ENCODE measurements at places on chromosomes 3 and 15.

DNA sequence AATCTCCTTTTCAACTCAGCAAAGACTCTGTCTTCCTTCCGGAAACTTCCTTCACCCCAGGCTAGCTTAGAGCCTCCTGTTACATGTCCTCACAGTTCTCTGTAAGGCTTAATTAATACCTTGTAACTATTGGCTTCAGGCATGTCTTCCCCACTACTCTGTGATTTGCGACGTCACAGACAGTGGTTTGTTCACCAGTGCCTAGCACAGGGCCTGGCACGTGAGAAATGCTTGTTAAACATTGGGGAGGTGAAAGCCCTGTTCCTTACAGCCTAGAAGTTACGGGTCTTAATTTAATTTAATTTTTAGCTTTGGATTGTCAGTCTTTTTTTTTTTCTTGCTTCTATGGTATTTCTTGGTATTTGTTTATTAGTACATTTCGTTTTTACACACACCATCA is 36.4 kb upstream of the CACNA2D3 start:
- no peak for DNase-seq

DNA sequence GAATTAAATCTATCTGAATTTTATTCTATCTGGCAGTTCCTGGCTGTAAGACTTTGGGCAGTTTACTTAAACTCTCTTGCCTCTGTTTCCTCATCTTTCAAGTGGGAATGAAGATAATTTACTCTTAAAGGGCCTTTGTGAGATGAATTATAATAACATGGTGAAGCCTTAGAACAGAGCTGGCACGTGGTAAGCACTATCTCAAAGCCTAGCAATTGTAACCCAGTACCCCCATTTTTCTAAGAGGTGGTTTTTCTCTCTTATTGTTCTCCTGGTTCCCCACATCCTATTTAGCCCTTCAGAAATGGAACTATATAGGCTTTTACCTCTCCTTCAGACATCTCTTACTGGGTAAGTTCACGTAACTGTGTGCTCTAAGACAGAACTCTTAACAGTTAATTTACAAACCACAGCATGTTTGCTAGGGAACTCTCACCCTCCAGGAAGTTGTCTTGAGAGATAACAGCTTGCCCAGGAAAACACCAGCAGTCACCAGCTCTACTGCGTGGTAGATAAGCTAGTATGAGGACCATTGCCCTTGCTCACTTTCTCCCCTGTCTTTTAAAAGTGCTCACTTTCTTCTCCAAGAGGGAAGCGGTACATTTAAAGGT is 12.3 kb upstream of the CRBN start:
- no peak for DNase-seq

DNA sequence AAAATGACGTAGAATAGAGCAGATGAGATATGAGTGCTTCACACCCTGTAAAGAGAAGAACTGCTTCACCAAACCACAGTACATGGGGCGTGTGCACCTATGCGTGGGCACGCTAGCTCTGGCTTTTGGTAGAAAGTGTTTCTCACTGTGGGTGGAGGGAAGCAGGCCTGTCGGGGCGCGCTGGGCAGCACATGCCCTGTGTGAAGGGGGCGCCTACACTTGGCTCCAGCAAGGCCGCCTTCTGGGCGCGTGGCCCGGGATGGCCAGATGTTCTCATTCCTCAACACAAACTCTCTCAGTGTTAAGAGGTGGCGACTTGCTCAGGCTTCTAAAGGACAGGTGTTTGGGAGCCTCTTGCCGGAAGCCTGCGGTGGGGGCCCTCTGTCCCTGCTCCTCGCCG is 90.0 kb downstream of the FBLN2 start:
- no peak for DNase-seq

GRCh38 chr3:119795849-119796248 is 13.9 kb downstream of the NR1I2 start:
- DNase-seq = no peak

GRCh38 chr15:78237146-78237545 is 2.8 kb upstream of the ACSBG1 start:
- DNase-seq = no peak

- no peak for DNase-seq
Measured at GRCh38 chr3:31165399-31165860, 271.0 kb upstream of the GADL1 start.

DNA sequence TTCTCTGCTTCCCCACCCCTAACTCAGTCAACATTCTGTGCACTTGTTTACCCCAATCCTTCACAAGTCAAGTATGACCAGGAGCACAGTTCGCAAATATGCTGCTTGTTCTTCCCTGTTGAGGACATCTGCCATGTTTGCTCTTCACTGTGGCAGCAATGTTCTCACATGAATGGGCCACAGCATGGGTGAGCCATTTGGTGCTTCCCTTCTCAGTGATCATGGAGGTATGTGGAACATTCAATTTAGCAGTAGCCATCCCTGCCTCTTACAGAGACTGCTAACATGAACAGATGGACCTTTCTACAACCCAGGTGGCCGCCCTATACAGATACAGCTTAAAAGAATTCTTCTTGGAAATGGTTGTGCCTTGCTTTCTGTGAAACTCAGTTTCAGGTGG is 660.1 kb upstream of the SGO1 start:
- no peak for DNase-seq

DNA sequence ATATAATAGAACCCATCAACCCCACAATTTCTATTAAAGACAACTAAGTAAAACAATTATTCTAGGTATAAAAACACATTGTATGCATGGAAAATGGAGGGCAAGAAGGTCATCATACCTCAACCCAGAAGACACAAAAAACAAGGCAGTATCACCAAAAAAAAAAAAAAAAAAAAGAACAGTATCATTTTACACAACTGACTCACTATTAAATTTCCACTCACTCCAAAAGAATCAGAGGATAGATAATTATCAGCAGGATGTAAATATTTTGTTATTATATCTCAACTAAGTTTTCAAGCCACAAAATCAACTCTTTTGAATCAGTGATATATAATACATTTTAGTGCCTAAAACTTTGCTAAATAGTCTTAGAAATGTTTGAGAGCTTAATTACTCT is 55.0 kb downstream of the CLASP2 start:
- no peak for DNase-seq

- no peak for DNase-seq
Measured at GRCh38 chr3:170563712-170564423, 22.0 kb downstream of the SLC7A14 start.

DNA sequence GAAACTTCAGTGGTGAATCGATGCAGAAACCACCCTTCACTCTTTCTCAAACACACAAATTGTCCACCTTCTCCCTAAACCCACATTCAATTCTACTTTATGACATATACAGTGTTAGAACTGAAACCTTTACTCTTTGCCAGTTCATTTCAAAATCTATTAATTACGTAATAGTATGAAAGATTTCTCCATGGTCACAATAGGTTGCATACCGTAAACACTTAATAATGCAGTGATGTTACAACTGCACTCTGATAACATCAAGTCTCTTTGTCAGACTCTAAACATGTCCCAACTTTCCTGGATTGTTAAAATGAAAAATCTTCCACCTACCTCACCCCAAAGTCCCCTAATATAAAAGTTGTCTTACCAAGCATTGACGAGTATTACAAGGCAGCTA is 111.8 kb upstream of the PROK2 start:
- DNase-seq = no peak

- no peak for DNase-seq
Measured at GRCh38 chr3:123587401-123587800, 2.5 kb upstream of the HACD2 start.

- no peak for DNase-seq
Measured at GRCh38 chr15:93730724-93731123, 500.6 kb upstream of the MCTP2 start.

- DNase-seq = peak; percentile 35
Measured at GRCh38 chr3:111616417-111617105, 21.4 kb upstream of the ZBED2 start.

- no peak for DNase-seq
Measured at GRCh38 chr3:184541886-184542562, 19.6 kb upstream of the EPHB3 start.

Data from activated CD4-positive, alpha-beta T cell treated with anti-CD3 and anti-CD28 coated beads for 1 hour (primary cell).